ENCODE measurements at places on chromosomes 6 and 20.

DNA sequence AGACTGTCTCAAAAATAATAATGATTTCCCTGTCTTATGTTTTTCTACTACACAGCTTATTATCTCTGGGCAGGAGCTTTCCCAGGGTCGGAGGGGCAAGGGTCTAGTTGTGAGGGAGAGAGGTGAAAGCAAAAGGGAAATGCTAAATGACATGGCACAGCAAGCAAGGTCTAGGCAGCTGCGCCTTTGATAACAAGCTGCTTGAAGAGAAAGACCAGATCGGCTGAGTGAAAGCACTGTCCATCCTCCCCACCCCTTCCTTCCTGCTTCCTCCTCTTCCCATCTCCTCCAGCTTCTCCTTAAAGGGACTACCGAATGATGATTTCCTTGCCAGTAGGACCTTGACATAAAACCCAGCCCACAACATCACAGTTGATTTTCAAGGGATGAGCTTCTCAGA is 158.1 kb upstream of the AKAP12 start:
- no peak for DNase-seq

- DNase-seq = no peak
Observed at GRCh38 chr6:127117979-127118297, 533 bp upstream of the RSPO3 start.

- DNase-seq = no peak
Observed at GRCh38 chr6:7802662-7803061, 76.8 kb downstream of the BMP6 start.

- no peak for DNase-seq
Observed at GRCh38 chr6:150233843-150234269, 91.0 kb downstream of the PPP1R14C start.

DNA sequence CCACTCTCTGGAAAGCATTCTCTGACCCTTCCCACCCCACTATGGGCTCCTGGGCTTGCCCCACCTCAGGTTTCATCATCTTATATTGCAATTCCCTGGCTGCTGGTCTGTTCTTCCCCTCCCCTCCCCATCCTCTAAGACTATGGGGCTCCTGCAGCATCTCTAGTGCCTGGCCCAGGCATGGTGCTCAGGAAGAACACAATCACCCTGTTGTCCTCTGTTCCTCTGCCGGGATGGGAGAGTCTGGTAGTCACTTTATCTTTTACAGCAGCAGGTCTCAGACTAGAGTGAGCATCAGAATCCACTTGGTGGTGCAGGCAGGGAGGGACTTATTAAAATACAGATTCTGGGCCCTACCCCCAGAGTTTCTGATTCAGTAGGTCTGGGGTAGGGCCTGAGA is 5.0 kb upstream of the LPIN3 start:
- DNase-seq = no peak

GRCh38 chr20:50169329-50169823 is 15.9 kb upstream of the PEDS1 start:
- DNase-seq = peak; percentile 82

DNA sequence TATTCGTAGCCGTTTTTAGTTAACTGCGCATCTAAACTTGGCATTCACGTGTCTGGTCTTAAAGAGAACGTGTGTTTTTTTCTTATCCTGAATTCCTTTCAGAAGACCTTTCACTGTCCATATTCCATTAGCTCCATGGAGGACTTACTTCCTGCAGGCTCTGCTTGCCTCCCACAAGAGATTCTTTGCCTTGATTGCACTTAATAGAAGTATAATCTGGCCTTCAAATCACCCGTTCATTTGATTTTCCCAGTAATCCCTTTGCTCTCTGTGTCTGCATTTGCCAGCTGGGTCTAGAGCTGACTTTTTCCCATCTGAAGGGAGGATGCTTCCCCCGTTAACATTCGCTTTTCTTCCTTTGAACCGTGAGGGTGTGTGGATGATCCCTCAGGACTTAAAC is 79.5 kb downstream of the RNF182 start:
- no peak for DNase-seq

- no peak for DNase-seq
Observed at GRCh38 chr20:62080249-62080990, 14.7 kb upstream of the TAF4 start.

- DNase-seq = peak; percentile 95
Observed at GRCh38 chr6:37353761-37354525, at the start of gene RNF8. Gene RNF8, plus strand, starts transcription at chr6:37353983. Its CDS starts 182 bp downstream, at chr6:37354165.

GRCh38 chr6:131510094-131510493 is 62.9 kb upstream of the ARG1 start:
- no peak for DNase-seq

GRCh38 chr6:55395871-55396270 is 68.6 kb downstream of the GFRAL start:
- DNase-seq = no peak

DNA sequence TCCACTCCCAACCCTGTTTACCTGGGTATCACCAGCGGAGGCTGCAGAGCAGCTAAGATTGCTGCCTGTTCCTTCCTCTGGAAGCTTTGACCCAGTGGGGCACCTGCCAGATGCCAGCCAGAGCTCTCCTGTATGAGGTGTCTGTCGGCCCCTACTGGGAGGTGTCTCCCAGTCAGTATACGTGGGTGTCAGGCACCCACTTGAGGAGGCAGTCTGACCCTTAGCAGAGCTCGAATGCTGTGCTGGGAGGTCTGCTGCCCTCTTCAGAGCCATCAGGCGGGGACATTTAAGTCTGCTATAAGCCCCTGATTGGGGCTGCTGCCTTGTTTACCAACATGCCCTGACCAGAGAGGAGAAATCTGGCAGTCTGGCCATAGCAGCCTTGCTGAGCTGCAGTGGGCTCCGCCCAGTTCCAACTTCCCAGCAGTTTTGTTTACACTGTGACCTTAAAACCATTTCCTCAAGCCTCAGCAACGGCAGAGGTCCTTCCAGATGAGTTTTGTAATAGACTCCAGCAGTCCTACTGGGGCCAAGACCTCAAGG is 2.8 kb downstream of the RAET1E start:
- peak; percentile 76 for DNase-seq

GRCh38 chr6:120198033-120198432 is 848.5 kb upstream of the MAN1A1 start:
- no peak for DNase-seq

DNA sequence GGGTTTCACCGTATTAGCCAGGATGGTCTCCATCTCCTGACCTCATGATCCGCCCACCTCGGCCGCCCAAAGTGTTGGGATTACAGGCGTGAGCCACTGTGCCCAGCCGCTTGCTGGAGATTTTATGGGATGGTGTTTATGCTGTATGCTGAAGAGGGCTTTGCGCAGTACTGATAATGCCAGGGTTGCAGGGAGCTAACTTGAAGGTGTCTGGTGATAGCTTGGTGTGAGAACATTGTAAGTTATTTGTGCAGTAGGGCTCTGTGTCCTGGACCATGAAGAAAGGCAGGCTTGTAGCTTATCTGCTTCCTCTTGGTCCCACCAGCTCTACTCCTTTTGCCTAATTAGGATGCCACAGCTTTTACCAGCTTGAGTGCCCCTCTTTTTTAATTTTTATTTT is 157.0 kb upstream of the DTNBP1 start:
- DNase-seq = no peak

- no peak for DNase-seq
Observed at GRCh38 chr20:38985603-38986170, 23.5 kb downstream of the DHX35 start.

- no peak for DNase-seq
Observed at GRCh38 chr20:46020555-46020954, 8.5 kb upstream of the SLC12A5 start.

DNA sequence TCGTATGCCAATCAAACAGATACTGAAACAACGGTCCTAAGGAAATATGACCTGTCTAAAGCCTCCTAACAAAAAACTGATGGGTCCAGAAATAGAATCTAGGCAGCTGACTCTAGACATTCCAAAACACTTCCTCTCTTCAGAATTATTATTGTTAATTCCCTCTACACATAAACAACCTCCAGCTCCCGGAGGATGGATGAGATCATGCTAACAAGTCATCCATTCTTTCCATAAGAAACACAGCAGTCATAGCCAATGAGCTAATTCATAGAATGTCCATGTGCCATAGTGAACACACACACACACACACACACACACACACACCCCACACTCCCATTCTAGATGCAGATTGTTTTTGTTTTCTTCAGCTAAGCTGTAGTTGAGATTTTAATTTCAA is 44.3 kb downstream of the HDGFL1 start:
- peak; percentile 57 for DNase-seq

DNA sequence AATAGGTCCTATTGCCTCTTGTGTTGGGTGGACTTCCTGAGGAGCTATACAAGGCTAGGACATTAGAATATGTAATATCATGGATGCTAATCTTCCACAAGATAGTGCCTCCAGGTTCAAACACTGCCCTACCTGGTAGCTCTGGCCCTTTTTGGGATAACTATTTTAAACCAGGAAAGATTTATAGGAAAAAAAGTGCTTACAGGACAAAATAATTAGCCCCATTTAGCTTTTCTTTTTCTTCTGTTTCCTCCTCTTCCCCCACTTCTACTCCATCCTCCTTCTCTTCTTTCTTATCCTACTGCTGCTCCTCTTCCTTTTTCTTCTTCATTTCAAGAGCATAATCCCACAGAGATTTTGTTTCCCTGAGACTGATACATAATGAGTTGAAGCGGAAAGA is 967.4 kb downstream of the PHF3 start:
- no peak for DNase-seq

GRCh38 chr6:135693811-135694370 is 157.6 kb upstream of the PDE7B start:
- no peak for DNase-seq

- no peak for DNase-seq
Observed at GRCh38 chr20:2691127-2691526, 1.5 kb upstream of the EBF4 start.

GRCh38 chr6:156557251-156557910 is 219.8 kb upstream of the ARID1B start:
- DNase-seq = peak; percentile 33

DNA sequence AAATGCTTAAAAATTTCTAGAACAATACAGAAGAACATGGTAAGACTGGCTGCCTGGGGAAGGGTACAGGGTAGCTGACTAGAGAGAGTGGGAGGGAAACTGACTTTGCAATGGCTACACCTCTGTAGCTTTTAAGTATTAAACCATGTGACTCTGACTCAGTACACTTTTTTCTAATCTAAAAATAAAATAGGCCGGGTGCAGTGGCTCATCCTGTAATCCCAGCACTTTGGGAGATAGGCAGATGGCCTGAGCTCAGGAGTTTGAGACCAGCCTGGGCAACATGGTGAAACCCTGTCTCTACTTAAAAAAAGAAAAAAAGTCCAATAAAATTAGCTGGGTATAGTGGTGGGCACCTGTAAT is 18.5 kb downstream of the ATP9A start:
- DNase-seq = no peak

DNA sequence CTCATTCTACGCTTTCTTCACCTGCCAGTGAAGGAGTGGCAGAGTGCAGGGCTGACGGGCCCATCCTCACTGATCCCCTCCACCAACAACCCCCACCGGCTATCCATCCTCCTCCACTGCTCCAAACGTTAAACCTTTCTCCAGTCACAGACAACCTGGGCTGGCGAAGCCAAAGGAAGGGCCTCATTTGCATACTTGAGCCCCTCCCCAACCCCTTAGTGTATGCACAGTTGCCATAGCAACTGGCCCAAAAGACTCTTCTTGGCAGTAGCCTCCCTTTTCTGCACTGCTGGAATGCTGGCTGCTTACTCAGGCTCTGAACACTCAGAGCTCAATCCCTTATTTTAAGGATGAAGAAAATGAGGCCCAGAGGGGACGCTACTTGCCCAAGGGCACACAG is 130.3 kb downstream of the GRM4 start:
- DNase-seq = peak; percentile 81

- DNase-seq = no peak
Observed at GRCh38 chr6:30590509-30590908, 19.3 kb downstream of the ABCF1 start.

- DNase-seq = no peak
Observed at GRCh38 chr6:38485488-38485887, 154.2 kb downstream of the BTBD9 start.

- DNase-seq = no peak
Observed at GRCh38 chr6:109507490-109508072, 24.6 kb upstream of the ZBTB24 start.

GRCh38 chr6:24214984-24215383 is 89.0 kb downstream of the NRSN1 start:
- no peak for DNase-seq

DNA sequence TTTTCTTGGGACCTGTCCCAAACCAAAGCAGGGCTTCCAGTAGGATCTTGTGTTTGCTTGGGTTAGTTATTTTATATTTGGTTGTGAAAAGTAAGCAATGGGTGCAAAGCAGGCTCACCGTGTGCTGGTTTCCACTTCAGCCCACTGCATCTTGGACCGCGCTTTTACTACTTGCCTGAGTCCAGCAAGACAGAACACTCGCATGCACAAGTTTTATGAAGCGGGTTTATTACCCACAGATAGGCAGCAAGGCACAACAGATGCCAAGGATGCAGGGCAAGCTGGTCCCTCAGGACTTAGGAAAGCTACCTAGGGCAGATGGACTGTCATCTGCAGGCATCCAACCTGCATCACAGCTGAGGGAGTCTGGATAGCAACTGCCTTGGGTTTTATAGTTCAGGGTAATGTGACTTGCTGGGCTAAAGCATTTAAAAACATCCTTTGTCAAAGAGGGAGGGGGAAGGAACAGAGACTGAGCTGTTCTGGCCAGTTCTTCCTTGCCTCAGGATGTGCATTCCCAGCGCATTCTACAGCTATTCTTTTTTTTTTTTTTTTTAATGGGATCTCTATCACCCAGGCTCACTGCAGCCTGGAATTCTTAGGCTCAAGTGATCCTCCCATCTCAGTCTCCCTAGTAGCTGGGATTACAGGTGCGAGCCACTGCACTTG is 18.5 kb downstream of the CITED2 start:
- DNase-seq = no peak

GRCh38 chr6:19554356-19555225 is 282.6 kb upstream of the ID4 start:
- peak; percentile 58 for DNase-seq

GRCh38 chr6:1376653-1377052 is 12.7 kb upstream of the FOXF2 start:
- DNase-seq = no peak

GRCh38 chr6:22784601-22785410 is 215.4 kb downstream of the HDGFL1 start:
- peak; percentile 77 for DNase-seq

DNA sequence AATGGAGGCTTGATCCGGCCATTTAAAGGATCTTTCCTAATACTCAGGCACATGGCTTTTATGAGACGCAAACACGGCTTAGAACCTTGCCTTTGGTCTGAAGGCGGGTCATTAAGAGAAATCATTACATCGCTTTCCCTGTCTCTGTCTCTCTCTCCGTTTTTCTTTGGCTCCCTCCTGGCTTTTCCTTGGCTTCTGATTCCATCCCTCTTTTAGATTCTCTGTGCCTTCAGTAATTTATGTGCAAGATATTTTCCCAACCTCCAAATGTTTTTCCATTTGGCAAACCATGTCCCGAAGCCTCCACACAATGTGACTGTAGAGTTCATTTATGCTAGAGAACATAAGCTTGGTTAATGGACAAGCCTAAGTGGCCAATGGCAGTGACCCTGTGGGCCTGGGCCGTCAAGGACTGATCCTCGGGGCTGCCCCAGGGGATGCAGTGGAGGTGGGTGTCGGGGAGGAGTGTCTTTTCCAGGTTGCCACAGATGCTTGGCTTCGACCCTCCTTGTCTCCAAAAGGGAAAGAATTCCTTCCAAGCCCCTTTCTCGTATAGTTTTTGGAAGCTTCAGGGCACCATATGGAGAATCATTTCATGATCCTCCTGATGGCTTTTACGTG is 157.0 kb downstream of the SCML4 start:
- DNase-seq = peak; percentile 67

GRCh38 chr6:110421749-110422443 is 6.5 kb upstream of the DDO start:
- peak; percentile 43 for DNase-seq
